ENCODE measurements at places on chromosomes 5 and 9.

DNA sequence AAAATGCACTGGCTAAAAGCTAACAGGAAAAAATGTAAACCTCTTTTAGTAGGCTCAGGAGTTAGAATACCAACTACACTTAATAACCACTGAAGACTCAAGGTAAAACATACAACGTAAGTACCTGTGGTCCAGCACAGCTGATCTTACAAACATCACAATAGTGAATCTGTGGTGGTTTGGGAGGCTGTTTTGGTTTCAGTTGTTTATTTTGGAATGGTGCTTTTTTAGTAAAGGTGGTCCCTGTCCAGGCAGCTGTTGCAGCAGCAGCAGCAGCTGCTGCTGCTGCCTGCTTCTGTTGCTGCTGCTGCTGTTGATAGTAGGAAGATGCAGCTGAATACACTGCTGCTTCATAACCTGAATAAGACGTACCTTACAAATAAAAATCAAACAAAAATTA is 37.9 kb downstream of the ZFR start:
- no peak for DNase-seq

DNA sequence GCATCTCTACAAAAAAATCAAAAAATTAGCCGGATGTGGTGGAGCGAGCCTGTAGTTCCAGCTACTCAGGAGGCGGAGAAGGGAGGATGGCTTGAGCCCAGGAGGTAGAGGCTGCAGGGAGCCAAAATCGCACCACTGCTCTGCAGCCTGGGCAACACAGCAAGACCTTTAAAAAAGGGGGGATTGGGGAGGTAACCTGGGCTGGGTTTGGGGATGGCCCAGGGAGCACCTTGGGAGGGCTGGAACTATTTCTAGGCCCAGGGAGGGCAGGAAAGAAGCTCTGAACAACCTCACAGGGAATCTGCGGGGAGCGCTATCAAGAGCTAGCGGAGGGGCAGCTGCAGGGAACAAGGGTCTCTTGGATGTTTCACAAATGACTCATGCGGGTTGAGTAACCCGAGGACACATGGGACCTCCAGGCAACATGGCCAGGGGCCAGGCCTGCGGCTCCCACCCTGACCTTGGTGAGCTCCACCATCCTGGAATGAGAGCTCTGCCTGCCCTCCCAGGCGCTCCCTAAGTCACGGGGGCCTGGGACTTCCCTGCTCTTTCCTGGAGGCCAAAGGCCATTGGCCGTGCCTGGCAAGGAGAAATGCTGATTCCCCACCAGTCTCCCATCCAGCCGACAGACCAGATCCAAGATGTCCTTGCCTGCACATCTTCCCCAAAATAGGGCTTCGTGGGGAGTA is 23.4 kb downstream of the SARDH start:
- no peak for DNase-seq

DNA sequence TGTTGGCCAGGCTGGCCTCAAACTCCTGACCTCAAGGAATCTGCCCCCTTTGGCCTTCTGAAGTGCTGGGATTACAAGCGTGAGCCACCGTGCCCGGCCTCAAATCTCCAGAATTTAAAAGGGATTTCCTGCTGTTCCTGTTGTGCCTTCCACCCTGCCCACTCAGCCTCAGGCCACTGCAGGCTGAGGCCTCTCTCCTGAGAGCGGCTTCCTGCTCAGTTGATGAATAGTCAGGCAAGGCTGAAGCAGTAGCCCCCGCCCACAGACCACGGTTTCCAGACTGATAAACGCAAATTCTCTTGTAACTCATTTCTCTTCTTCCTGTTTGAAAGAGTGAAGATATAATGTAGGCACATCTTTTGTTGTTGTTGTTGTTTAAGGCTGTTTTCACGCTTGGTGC is 127.0 kb upstream of the PLCXD3 start:
- DNase-seq, result no peak

DNA sequence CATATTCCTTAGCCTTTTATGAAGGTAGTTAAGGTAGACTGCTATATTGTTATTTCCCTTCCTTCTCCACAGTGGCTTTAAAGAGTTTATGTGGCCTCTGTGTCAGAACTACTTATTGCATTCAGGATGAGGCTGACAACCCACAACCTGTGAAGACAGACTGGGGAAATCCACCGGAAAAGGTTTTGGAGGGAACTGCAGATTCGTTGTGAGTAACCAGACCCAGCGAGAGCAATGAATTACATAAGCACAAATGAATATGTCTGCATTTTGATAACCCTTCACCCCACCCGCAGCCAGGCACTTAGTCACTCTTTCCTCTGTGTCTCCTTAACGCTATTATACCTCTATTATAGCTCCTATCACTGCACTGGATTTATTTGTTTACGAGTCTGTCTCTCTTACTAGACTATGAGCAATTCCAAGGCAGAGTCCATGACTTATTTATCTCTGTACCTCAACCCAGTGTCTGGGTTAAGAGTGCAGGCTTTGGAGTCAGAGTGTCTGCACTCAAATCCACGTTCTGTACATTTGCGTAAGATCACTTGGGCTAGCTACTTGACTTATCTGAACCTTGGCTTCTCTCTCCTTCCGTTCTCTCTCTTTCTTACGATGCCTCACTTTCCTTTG is 19.2 kb downstream of the KCTD16 start:
- peak; percentile 72 for DNase-seq

DNA sequence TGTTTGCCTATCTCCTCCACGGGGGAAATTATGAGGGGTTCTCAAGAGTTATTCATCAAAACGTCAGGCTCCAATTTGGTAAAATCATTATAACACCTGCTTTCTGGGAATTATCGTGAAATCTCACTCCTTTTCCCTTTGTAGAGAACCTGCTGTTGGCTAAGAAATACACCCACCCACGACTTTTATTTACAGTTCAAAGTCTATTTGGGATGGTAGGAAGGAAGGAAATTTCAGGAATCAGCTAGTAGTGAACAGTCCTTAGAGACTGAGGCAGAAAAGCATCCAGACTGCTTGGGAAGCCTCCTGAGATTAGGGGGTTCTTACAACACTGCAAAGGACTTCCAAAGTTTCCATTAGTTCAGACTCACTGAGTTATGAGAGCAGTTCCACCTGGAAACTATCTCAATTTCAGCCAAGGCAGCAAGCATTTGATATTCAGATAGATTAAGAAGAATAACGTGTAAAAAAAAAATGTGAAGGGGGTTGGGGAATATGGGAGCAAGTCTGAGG is 9.4 kb upstream of the SPDL1 start:
- DNase-seq, result no peak

- DNase-seq, result no peak
Observed at GRCh38 chr9:133787754-133788025, 49.5 kb upstream of the SARDH start.

GRCh38 chr9:126532019-126532462 is 81.7 kb upstream of the LMX1B start:
- DNase-seq, result no peak

DNA sequence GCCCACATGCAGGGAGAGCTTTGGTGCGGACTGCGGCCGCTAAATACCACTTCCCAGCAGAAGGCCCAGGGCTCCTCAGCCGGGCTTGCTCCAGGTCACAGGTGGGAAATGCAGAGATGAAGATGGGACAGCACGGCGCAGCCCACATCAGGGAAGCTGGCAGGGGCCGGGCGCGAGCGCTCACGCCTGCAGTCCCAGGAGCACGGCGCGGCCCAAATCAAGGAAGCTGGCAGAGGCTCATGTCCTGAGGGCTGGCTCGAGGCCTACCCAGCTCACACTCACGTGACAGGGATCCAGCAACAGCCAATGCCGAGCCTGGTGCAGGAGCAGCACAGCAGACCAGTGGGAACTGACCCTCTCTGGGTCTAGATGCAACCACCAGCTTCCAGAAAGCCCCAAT is 16.3 kb downstream of the LPCAT1 start:
- no peak for DNase-seq

DNA sequence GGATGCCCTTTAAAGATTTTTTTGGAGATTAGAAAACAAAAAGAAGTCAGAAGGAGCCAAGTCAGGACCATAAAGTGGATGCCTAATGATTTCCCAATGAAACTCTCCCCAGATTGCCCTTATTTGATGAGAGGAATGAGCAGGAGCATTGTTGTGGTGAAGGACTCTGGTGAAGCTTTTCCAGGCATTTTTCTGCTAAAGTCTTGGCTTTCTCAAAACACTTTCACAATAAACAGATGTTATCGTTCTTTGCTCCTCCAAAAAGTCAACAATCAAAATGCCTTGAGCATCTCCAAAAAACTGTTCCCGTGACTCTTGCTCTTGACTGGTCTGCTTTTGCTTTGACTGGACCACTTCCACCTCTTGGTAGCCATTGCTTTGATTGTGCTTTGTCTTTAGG is 121.8 kb downstream of the CAAP1 start:
- DNase-seq, result no peak

- no peak for DNase-seq
Observed at GRCh38 chr5:93273176-93273575, 307.8 kb downstream of the NR2F1-AS1 start.

- no peak for DNase-seq
Observed at GRCh38 chr5:160959804-160960203, 107.8 kb upstream of the ATP10B start.

GRCh38 chr5:76556511-76557221 is 66.5 kb downstream of the F2RL2 start:
- no peak for DNase-seq
